ENCODE measurements at places on chromosomes 5 and 9.
A peak's percentile ranks its signal among the peaks of the same experiment; 100 is the strongest.

- DNase-seq: no peak
Observed at GRCh38 chr5:64497386-64497785, 8.4 kb upstream of the RGS7BP start.

- no peak for DNase-seq
Observed at GRCh38 chr5:151947931-151948608, 23.4 kb upstream of the GLRA1 start.

GRCh38 chr5:154118893-154119336, 71.6 kb upstream of the GALNT10 start:
- DNase-seq: peak; percentile 37

DNA sequence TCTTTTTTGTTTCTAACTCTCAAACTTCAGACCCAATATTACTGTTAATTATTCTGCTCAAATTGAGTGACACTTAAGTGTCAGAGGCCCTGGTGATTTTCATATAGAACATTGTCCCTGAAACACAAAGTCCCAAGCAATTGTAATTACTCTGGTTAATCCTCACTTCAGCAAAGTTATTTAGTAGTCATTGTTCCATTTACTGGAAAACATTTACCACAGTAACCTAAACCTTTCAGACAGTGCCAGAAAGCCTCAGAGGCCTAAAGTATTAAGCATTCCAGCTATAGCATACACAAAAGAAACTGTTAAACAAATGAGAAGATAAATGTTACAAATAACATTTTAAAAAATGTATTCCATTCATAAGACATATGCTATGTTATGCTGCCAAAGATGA, 237.2 kb upstream of the CDH6 start:
- DNase-seq: no peak

- no peak for DNase-seq
Observed at GRCh38 chr5:150862070-150862469, 15.7 kb downstream of the IRGM start.

- no peak for DNase-seq
Observed at GRCh38 chr9:29325894-29326293, 1752.6 kb upstream of the C9orf72 start.

Data from NCI-H510A treated with DMSO at 0.1 percent for 48 hours (cell line).